ENCODE measurements at places on chromosomes 12 and 14.

- DNase-seq = peak; percentile 78
These were observed 89.7 kb upstream of the PARP11 start for GRCh38 chr12:3962631-3963483.

GRCh38 chr12:25994901-25995625 lies 36.6 kb downstream of the RASSF8 start:
- DNase-seq = no peak

DNA sequence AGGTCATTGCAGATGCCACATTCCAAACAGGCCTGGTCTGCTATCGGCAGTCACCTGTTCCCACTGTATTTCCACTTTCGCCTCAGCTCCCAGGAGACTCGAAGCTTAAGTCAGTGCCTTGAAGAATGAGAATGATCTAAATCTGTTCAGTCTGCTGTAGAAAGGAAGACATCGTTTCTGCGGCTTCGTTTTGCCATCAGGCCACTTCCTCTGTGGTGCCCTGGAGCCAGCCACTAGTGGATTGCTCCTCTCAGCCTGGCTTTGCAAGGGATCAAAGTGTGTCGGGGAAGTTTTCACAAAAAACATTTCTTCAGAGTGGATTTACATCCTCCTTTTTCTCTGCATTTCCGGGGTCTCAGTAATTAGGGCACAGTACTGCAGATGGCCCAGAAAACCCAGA lies 66.7 kb downstream of the AACS start:
- no peak for DNase-seq

DNA sequence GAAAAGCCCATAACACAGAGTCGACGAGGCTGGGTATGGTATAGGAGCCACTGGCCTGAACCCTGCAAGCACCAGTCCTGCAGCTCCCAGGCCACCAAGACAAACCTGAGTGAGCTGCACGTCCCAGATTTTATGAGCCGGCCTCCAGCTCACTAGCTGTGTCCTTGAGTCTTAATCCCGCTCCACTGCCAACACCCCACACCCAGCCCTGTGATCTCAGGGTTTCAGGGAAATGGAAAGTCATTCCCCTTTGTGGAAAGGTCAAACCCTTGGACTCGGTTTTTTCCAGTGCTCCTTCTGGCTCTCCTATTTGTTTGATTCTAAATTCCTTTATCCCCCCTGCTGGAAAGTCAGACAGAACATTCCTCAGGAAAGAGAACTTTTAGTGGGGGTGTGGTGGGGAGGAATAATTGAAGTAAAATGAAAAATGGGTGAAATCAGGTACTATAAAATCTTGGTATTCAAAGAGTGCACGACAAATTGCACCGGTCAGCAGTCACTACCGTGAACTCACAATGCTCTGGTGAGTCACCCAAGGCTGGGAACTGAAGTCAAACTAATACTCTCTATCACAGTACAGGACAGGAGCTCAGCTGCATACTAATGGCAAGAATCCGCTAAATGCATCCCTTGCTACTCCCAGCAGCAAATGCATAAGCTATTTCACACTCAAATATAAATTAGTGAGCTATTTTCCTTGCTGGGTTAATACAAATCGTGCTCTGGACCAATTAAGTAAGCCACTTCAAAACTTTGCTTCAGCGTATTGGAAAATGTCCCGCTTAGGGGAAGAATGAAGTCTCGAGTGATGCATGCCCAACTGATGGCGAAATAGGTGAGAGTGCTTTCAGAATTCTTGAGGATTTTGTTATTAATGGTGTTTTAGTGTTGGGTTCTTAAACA lies 9.0 kb downstream of the PITPNM2 start:
- no peak for DNase-seq

DNA sequence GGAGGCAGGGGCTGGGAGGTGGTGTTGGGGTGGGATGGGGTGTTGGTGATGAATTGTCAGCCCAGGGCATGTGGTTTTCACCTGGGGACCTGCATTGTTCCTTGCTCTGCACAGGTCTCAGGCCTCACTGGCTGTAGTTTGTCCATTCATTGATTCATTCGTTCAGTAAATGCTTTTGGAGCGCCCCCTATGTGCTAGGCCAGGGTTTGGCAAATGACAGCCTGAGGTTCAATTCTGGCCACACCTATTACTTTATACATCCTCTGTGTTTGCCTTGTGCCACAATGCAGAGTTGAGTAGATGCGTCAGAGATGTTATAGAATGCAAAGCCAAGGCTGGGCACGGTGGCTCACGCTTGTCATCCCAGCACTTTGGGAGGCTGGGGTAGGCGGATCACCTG lies 4.7 kb downstream of the ADCK1 start:
- DNase-seq = peak; percentile 15

DNA sequence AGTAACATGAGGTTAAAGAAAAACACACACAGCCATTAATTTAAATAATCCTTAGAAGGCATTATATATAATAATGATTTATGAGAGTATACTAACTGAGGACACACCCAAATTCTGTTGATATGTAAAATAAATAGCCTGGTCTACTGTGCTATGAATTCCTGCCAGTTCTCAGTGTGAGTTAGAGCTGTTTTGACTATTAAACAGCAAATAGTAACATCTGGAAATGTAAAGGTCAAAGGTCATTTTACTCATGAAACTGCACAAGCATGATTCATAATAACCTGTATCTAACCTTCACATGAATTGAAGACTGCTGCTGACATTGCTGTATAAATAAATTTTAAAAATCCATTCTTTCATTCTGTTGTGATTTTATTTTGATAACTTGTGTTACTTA lies 966.7 kb downstream of the SLC6A15 start:
- DNase-seq = no peak

- DNase-seq = no peak
These were observed 739.9 kb downstream of the SLC16A7 start for GRCh38 chr12:60335745-60336144.

All from CD4-positive, alpha-beta T cell treated with Interleukin-12 subunit alpha and Interleukin-12 subunit beta, for 1 hour (primary cell).